Stimulated activated CD8-positive, alpha-beta memory T cell treated with anti-CD3 and anti-CD28 coated beads, Interleukin-4, amount 100 ng/mL, for 4 hours (primary cell): ENCODE measurements at places on chromosomes 4 and X.

DNA sequence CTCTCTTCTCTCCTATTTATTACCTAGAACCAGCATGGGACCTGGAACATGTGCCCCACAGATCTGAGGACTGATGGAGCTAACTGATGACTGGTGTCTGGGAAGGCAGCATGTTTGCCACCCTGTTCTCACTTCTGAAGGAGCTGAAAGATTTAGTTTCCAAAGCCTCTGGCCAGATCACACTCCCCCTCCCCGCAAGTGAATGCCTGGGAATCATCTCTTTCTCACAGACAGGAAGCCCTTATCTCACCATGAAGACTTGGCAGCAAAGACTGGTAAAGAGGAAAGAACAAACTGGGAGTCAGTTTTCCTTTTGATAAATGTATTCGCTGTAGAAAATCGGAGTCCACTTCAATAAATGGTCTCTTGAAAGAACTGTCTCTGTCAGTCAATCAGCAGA is 21.0 kb upstream of the PCYT1B start:
- no peak for DNase-seq

DNA sequence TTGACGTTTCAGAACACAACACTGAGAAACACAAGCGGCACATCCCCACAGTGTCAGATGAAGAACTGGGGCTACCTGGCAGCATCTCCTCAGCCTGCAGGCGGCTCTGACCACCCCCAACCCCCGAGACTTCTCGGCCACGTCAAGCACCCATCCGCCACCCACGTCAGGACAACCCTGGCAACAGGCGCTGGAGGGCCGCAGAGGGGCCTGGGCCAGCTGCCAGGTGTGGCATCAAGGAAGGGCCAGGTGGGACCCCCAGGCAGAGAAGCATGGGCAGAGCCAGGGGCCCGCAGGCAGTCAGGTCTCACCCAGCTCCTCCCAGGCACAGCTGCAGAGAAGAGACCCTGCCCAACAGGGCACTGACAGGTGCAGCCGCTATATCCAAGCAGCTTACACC is 22.3 kb downstream of the GAK start:
- no peak for DNase-seq

DNA sequence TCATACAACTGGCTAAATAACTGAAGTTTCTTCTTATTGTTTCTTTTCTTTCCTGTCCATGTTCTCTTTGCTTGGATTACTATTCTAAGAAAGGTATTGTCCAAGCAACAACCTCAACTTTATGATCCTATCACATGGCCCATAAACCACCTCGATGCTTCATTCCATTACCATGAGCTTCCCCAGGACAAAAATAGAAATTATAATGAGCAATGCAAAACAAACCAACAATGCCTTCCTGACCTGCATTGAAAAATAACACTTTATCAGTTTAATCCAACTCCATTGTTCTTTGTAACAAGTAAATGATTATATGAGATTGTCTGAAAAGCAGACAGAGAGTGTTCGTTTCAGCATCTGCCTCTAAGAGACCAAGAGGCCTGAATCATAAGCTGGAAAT is 148.8 kb downstream of the HS6ST2 start:
- DNase-seq: no peak

GRCh38 chr4:38034986-38035882 is 75.0 kb downstream of the PTTG2 start:
- no peak for DNase-seq

DNA sequence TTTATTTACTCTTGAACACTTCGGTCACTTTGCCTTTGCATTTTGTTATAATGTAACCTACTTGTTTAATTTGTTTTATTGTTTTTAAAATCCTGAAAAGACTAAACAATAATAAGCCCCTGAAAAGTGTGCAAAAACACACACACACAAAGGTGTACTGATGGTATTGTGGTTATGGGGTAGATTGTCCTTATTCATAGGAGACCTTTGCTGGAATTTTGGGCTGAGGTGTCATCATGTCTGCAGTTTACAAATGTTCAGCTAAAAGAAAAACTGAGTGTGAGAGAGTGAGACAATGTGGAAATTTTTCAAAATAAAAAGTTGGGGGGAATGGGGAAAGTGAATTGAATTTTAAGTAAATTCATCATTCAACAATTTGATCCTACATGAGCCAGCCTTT is 174.9 kb downstream of the QDPR start:
- no peak for DNase-seq

- DNase-seq: no peak
Observed at GRCh38 chr4:5874811-5875449, 18.0 kb downstream of the CRMP1 start.

DNA sequence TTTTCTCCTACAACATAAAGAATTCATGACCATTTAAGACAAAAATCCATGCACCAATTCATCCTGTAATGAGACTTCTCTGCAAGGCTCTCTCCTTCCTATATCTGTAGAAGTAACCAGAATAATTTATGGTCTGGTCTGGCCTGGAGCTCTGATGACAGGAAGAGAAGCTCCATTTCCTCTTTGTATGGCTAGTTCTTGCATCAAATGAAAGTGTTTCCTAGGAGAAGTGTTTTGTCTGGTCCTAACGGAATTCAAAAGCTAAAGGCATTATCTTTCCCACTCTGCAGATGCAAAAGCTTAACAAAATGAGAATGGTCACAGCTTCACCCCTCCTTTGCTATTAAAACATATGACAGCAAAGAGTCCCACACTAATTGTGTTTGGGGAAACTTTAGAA is 55.1 kb downstream of the SPATA18 start:
- no peak for DNase-seq

DNA sequence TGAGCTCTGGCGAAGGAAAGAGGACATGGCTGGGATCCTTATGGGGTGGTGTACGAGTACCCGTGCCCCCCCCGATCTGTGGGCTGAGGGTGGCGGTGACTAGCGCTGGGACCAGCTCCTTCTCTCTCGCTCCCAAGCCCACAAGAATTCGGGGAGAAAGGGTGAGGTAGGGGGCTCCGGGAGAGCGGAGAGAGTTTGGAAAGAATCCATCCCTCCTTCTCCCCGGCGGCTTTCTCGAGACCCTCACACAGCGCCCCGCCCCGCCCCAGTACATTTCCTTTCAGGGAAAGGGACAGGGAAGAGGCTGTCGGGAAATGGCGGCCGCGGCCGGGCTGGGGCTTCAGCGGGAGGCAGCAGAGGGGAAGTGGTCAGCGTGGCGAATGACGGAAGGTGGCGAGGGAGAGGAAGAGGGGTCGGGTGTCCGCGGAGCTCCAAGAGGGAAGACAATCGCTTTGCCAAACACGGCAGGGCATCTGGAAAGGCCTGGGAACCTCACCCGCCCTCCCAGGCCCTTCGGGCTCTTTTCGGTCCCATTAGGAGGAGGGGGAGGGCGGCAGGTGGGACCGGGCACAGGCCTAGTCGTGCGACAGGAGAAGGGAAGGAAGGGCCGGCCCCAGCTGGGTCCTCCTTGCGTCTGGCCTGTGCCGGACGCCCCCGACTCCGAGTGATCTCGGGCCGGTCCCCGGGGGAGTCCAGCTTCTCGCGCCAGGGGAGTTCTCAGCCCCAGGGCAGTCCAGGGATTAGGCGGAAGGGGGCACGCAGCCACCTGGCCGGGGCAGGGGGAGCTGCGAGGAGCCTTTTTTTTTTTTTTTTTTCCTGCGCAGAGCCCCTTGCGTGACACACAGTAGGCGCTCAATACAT is 10.2 kb downstream of the HNRNPH2 start:
- no peak for DNase-seq

- no peak for DNase-seq
Observed at GRCh38 chr4:119210775-119211174, 1.7 kb upstream of the USP53 start.

DNA sequence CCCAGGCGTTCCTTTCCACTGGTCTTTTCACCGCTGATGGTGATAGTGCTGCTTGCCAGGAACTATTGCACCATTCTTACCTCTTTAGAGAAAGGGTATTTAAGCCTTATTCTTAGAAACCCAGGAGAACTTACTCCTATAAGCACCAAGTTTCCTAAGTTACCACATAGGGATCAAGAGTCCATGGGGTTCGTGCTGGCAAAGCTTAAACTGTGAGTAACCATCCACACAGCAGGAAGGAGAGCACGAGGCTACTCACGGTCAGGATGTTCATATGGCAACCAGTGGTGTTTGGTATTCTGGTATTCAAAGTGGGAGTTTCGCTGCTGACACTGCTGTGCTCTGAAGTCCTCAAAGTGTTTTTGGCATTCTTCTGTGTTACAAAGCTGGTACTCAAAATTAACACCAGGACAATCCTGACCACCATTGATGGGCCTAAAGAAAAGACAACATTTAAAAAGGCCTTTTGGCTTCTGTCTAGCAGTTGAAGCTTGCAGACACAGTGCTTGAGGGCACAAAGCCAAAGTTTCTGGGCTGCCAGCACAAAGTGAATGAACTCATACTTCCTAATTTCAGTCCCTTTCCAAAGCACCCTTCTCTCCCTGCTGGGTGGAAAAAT is 256.9 kb downstream of the ADAMTS3 start:
- no peak for DNase-seq

DNA sequence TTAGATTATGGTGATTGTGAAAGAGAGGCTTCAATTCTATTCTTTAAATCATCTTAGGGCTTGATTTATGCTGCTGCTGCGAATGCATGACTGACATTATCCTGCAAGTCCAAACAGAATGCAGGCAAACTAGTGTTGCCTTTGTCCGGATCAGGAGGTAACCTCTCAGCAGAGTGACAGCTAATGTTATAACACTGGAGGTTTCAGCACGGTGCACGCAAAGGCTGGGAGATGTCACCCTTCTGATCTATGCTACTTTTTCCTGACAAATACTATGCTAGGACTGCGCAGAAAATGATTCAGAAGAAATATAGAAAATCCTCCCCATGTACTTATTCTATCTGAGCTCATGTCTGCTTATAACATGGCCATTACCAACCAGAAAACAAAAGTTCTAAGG is 48.2 kb downstream of the ANOS1 start:
- no peak for DNase-seq

DNA sequence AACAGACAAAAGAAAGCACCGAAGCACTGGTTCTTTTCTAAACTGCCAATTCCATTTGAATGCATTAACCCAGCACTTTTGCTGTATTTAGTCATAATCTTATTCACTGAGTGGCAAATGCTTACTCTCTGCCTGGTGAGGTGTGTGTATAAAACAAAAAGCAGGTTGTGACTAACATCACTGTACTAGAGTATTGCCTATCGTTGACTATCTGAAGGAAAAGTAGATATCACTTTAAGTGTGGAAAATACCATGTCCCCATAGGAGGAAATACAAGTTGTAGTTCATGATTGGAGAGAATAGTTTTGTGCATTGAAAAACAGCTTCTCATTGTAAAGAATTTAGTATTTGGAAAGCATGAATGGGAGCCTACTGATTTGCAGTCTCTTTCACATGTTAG is 2.7 kb downstream of the PDLIM5 start:
- no peak for DNase-seq

DNA sequence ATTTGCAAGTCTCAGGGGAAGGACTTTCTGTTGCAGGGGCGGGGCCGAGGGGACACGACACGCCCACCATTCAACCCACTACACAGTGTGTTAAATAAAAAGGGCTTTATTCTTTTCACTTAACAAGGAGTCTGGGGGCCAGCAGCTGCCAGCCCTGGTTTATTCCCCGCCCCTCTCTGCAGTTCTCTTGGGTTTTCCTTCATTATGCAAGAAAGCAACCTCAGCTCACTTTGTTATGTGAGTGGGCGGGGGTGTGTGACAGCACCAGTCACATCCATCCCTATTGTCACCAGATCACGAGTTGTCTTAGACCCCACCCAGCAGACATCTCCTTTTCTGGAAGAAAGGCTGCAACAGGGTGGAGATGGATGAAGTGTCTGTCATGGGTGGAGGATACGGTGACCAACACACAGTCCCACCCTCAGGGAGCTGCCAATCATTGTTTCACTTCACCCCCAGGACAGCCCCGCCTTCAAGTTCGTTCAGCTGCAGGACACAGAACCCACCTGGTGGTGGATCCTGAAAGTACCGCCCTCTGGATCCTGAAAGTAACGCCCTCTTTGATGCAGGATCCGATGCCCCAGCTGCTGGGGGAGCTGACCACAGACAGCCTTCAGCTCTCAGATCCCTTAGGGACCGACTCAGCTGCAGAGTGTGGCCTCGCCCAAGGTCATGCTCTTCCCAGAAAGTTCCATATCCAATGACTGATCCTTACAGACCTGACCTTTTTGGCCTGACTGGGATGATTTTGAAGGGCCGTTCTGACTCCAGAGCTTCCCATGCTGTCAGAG is 79.6 kb downstream of the SMIM20 start:
- no peak for DNase-seq

- DNase-seq: no peak
Observed at GRCh38 chr4:24840826-24841543, 45.6 kb downstream of the SOD3 start.

GRCh38 chr4:110198049-110198434 is 373 bp downstream of the ELOVL6 start:
- no peak for DNase-seq

- no peak for DNase-seq
Observed at GRCh38 chr4:164116286-164116685, 621.8 kb downstream of the TMA16 start.

DNA sequence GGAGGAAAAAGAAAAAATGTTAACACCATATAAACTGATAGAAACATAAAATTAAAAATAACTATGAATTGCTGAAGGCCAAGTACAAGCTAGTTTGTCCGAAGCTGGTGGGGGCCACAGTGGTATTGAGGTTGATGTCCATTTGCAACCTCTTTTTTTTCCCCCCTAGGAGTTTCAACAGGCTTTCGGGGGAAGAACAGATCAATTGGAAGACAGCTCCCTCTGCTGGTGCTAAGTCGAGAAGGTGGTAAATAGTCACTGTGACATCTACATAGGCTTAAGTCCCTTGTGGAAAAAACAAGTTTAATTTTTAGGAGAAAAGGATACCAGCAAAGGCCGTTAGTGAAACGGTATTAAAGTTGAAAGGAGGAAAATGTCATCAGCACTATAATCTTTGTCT is 115.7 kb upstream of the ZXDA start:
- no peak for DNase-seq

DNA sequence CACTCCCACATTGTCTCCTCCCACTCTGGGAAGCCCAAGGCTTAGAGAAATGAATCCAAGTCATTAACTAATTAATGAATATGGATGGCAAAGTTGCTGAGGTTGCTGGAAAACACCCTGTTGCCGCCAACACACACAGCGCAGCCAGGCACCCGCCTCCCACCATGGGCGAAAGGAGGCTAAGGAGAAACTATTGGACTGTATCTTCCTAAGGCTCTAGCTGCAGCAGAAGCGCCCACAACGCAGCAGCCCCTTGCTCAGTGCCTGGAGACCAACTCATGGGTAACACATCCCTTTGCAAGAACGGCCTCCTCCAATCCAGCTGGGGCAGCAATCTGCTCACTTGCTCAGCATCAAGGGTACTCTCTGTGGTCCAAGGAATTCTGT is 34.2 kb downstream of the TSC22D3 start:
- DNase-seq: no peak

GRCh38 chr4:73599182-73599581 is 21.1 kb downstream of the RASSF6 start:
- DNase-seq: no peak
